Renal cortical epithelial cell (primary cell): ENCODE measurements at places on chromosomes 11 and 22. TPM values are rescaled to one million over a fixed set of nuclear protein-coding genes. Genes with fewer than 3 reads are reported as not detected.
A peak's percentile ranks its signal among the peaks of the same experiment; 100 is the strongest.

DNA sequence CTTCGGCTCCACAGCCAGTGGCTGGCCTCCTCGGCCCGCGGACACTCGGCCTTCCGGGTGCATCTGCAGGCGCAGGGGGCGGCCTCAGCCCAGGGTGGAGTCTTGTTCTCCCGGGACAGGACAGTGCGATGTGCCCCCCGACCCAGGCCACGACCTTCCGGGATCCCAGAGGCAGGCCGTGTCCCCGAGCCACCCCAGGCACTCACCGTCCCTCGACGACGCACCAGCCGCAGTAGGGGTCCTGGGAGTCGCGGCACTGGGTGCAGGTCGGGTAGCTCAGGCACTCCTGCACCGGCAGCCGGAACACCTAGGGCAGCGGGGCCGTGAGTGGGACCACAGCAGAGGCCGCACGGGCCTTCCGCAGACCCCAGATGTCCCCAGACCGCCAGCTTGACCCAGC is 17.6 kb upstream of the MAPK11 start:
- no peak for DNase-seq

DNA sequence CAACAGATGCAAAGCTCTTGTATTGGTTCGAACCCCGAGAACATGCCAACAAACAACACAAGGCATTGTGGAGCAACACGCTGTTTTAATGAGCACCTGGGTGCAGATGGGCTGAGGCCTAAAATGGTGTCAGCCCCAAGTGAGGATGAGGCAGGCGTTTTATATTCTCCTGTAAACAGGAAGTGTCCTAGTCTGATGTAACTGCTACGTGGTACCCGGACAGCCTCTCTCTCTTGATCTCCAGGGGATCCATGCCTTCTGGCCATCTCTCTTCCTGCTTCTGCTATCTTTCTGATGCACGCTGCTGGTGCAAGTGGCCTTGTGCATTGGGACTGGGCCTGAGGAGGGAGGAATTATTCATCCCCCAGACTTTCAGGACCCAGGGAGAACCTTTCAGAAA is 19.4 kb upstream of the VSTM5 start:
- DNase-seq = no peak

DNA sequence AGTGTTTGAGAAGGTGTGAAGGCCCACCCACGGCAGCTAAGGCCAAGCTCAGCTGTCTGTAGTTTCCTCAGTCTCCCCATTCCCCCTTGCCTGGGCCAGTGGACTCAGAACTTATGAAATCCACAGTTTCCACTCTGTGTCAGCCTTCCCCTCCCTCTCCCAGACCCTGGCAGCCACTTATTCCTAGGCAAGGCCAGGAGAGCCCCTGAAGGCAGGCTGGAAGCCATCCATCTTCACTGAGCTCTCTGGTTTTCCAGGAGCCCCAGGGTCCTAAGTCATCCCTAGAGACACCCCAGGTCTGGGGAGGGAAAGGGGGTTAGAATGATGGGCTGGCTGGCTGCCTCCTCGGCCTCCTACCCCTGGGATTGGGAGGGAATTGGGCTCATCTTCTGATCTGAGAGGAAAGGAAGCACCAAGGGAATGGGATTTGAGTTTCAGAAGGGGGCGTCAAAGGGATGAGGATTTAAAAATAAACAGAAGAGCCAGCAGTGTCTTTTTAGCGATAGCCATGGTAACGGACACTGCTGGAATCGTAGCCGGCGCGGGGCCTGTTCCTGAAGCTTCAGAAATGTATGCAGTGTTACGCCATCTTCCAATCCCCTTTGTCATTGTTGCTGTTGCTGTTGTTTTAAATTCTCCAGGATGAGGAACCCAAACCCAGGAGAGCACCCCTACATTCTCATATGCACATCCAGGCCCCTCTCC is 561.1 kb upstream of the CADM1 start:
- no peak for DNase-seq

DNA sequence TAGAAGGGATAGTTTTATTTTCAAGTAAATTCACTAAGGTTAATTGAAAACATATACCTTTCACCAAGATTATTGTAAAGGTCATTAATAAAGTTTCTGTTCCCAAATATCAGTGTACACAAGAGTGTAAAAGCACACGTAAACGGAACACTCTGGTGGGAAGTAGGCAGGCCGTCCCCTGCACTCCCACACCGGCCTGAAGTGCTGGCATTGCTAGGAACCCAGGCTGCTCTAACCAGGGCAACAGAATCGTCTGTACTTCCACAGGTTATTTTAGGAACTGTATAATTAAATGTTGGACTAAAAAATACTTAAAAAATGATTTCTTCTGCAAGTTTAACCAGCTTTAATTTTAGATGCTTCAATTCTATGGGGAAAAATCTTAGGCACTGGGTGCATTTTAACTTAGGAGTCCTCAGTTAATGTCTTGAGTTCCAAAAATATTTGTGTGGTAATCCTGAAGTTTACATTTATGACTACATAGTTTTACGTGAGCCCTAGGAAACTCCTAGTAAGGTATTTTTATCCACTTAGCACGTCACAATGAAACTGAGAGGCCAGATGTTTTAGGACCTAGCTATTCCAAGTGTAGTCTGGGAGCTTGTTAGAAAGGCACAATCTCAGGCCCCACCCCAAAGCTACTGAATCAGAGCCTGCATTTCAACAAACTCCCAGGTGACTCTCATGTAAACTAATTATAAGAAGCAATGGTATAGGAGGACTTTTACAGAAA is 31.2 kb downstream of the KMT5B start:
- DNase-seq = no peak

DNA sequence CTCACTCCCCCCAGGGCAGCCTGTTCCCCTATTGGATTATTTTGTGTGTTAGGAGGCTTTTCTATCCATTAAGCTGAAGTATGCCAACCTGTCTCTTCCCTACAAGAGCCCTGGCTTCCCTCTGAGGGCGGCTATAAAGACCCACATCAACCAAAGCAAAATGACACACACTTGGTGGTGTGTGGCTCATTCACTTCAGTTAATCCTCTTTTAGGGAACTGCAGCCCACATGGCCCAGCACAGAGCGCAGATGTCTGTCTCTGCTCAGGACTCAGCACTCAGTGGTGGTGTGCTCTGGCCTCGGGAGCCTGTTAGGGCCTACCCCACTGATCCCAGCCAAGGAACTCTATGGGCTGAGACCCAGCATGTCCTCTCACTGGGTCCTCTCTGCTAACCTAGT is 32.2 kb upstream of the LRRC10B start:
- DNase-seq = no peak

- DNase-seq = no peak
Observed at GRCh38 chr11:114073007-114073827, 13.7 kb downstream of the ZBTB16 start.

DNA sequence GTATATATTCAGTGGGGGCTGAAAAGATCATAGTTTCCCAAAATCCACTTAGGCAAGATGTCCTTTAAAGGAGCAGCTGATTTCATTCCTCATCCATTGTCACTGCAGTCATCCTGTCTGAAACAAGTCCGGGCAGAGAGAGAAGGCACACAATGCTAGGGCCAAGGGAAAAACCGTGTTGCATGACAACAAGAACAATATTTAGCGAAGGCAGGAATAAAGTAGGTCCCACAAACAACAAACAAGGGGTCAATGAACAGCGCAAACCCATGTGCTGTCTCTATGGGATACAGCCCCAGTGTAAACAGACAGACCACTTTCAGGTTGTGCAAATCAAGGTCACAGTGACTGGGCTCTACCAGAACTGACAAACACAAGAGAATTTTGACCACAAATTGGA is 9.0 kb downstream of the PAMR1 start:
- no peak for DNase-seq

DNA sequence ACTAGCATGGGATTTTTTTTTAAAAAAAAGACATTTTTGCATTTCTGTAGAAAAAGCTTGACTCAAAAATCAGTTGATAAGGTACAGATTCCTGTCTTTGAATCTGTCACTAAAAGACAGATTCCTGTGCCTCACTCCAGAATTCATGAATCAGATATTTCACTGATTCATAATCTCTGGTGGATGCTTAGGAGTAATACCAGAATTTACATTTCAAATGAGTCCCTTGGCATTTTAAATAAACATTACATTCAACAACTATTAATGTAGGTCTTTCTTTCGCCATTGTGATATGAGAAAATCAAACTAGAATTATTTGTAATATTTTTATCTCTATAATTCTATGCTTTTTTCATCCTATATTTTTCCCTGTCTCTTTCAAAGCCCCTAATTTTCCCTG is 128.3 kb downstream of the APIP start:
- DNase-seq = no peak

DNA sequence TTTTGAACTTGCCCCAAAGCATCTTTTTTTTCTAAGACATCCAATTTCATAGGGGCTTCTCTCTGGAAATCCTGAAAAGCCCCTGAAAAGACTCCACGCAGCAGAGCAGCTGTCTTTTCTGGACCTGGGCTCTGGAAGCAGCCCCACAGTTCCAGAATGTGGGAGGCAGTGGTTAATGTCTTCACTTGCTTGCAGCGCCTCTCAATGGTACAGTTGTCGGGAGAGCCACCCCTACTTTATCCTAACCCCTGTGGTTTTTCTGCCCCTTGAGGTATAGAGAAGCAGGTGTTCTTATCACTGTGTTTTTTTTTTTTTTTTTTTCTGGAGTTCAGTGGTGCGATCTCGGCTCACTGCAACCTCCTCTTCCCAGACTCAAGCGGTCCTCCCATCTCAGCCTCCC is 83.4 kb upstream of the SORL1-AS1 start:
- DNase-seq = no peak

DNA sequence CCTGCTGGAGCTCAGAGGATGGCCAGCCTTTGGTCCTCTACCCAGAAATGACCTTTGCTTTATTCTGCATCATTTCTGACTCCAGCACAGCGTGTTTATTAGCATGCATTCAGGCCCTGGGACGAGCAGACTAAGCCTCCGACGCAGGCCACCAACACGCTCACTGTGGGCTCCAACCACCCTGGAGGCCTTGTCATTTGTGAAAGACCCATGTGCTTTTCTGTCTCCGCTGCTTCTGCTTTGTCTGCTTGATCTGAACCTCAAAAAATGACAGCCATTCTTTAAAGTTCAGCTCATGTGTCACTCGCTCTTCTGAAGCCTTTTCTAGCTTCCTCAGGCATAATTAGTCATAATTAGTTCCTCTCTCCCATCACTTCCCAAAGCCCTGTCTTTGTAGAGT is 109.1 kb upstream of the TIMP3 start:
- no peak for DNase-seq

DNA sequence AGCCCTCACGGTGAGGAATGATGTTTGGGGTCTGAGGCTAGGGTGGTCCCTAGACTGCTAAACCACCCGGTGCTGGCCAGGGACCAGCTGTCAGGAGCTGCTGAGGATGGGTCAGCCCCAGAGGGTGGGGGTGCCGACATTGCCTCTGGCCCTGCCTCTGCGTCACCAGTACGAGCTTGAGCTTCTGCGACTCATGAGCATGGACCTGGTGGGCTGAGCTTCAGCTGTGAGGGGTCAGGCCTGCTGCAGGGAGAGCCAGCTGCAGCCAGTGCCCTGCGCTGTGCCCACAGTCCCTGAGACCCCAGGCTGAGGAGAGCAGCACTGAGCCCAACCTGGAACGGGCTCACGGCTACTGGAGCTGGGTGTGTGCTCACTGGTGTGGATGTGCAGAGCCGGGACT is 7.0 kb downstream of the DERL3 start:
- no peak for DNase-seq

DNA sequence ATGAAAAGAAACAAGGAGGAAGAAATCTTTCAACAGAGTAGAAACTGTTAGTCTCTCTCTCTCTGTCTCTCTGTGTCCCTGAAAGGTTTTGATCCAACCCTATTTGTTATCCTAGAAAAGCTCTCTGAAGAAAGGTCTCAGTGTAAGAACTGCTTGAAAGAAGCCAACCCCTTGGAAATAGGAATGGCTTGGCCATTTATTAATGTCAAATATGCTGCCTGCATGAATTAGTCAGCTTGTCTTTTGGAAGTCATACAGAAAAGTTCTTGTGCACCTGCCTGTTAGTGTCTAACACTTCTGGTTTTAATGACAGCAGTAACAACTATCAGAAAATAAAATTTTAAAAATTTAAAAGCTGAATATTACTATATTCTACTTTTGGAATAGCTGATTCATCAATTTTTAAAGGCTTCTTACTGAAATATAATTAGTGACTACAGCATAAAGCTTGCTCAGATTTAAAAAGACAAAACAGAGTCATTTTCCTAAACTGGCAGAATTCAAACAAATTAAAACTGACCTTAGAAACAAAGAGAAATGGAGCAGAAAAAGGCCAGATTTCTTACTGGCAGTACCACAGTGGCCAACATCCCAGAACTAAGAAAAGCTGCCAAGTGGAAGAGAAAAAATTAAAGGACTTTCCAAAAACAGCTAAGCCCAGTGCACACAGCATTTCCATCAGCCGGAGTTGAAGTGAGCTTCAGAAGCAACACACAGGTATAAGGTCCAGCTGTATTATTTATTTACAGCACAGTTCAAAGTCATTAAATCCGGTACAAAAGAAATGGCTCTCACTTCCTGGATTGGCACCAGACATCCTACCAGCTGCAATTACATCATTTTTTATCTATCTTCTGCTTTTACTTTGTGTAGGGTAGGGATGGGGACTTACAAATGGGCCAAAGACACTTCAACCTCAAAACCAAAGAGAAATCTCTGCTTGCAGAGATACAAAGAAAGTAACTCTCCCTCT is 76.3 kb downstream of the PRCP start:
- DNase-seq = peak; percentile 53

GRCh38 chr11:85863855-85864254 is 8.7 kb downstream of the CCDC83 start:
- no peak for DNase-seq

DNA sequence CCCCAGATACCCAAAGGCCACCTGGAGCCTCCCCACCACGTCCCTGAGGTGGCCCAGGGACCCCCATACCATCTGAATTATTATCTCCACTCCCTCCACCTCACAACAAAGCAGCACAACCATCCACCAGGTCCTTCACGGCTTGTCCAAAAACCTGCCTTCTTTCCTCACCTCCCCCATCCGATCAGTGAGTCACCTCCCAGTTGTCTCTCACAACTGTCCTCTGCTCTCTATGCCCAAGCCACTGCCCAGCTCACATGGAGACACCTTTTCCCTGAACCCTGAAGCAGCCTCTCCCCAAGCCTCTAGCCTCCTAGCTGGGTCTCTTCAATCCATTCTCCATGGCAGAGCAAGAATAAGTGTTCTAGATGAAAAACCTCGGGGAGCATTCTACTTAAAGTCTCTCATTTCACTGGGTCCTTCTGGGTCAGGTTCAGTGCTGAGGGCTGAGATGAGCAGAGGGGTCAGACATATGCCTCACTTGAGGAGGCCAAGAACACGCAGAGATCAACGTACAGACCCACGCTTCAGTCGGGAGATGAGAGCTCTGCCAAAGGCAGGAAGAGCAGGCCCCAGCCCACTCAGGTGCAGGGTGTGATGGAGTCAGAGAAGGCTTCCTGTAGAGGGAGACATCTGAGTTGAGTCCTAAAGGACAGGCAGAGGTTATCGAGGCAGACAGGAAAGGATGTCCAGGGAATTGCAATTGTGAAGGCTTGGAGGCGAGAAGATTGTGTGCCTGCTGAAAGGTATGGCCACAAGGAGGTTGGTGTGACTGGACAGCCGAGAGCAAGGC is 74.7 kb downstream of the PDE2A start:
- no peak for DNase-seq

GRCh38 chr11:837189-837989 is 4.6 kb downstream of the CD151 start:
- DNase-seq = no peak

Gene NPTXR
- total RNA-seq = 0.87 and 24.7 TPM in 2 replicates

Gene OR6A2
- total RNA-seq = 0.50 TPM in 1 of 2 replicates, not detected in the other
